ENCODE measurements at places on chromosomes 6 and 20.

GRCh38 chr20:6381887-6382286, 259.1 kb upstream of the FERMT1 start:
- DNase-seq, result no peak

GRCh38 chr6:113998811-113999210, 27.9 kb upstream of the HDAC2 start:
- DNase-seq, result no peak

DNA sequence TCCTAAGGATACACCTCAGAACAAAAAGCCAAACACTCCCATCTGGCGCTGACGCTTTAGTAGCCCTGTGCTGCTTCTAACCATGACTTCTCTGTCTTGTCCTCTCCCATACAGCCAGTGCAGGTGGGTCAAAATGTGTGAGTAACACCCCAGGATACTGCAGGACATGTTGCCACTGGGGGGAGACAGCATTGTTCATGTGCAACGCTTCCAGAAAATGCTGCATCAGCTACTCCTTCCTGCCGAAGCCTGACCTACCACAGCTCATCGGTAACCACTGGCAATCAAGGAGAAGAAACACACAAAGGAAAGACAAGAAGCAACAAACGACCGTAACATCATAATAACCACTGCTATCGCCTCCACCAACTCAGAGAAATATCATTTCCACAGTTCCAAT, 1.4 kb downstream of the DEFB132 start:
- DNase-seq, result no peak

DNA sequence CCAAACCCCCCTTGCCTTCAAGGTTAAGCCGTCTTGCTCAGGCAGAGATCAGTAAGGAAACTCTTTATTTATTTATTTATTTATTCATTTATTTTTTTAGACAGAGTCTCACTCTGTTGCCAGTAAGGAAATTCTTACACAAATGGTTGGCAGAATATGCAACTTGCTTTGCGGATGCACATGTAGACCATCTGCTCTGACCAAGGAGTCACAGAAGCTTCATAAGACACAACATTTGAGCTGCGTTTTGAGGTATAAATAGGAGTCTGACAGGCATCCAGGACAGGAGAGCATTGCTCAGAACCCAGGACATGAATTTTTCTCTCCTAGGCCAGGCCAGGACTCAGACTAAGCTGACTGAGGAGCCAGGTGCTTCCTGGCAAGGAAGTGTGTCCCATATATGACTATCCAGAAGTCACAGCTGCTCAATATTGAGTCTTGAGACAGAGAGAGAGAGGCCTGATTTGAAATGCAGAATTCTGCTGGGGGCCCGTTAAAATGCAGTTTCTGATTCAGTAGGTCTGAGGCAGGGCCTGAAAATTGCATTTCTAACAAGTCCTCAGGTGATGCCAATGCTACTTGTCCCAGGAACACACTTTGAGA, 43.9 kb downstream of the HLA-A start:
- no peak for DNase-seq

GRCh38 chr20:46592580-46593362, 42.3 kb upstream of the OCSTAMP start:
- peak; percentile 18 for DNase-seq

- DNase-seq, result no peak
Measured at GRCh38 chr6:131065824-131066171, 2.8 kb upstream of the EPB41L2 start.

- DNase-seq, result no peak
Measured at GRCh38 chr6:40499215-40499614, 87.9 kb downstream of the LRFN2 start.

DNA sequence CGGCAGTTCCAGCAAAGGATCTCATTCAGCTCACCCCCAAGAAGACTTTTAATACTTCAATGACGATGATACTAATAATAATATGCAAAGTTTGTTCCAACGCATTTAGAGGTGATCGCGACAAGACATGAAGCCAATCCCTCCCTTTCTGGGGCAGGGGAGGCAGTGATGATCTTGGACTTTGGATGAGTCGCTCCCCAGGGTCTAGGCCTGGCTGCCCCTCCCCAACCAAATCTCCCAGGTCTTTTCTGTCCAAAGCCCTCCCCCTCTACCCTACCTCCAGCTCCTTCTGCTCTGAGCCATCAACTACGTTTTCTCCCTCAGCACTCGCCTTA, 33.9 kb downstream of the HLA-A start:
- DNase-seq, result no peak

DNA sequence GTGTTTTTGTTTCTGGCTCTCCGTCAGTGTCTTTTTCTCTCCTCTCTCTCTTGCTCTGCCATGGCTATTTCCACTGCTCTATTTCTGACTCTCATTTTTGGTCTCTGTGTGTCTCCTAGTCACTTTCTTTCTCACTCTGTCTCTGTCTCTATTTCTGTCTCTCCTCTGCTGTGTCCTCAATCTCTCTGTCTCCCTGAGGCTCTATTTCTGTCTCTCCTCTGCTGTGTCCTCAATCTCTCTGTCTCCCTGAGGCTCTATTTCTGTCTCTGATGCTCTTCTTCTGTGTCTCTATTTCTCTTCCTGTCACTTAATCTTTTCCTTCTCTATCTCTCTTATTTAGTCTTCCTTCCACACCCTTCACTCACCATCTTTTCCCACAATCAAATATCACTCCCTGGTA, 8.4 kb downstream of the PRSS16 start:
- no peak for DNase-seq

All from stimulated activated naive CD8-positive, alpha-beta T cell treated with anti-CD3 and anti-CD28 coated beads, Interleukin-15, Interleukin-2, amounts not matched to agents 100 U/mL and 50 U/mL, for 24 hours (primary cell).